ENCODE measurements at places on chromosomes 11 and 22. TPM values are rescaled to one million over a fixed set of nuclear protein-coding genes. Genes with fewer than 3 reads are reported as not detected.

The HORMAD2 gene
- not detected for total RNA-seq

The BATF2 gene
- 0.62 TPM for total RNA-seq

The LMO2 gene
- total RNA-seq = 15.1 TPM

The PRRG4 gene
- total RNA-seq = 0.09 TPM

The ART1 gene
- 5.7 TPM for total RNA-seq

DNA sequence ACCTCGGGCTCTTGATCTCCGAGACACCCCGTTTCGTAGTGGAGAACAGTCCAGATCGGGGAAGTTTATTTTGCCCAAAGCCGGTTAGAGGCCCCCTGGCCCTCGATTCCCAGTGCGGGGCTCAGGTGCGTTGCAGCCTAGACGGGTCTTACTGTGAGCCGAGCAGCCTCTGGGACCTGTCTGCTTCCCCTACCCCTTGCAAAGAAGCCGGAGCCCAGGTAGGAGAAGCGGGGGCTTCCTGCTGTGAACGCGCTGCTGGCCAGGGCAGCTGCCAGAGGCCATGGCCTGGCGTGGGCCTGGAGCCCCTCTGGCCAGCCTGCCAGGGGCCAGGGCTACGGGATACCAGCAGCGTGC is 621 bp downstream of the TSPO start:
- peak; percentile 29 for DNase-seq
- H3K4me3 ChIP-seq = peak overlapping the region; percentile 64
- H3K36me3 ChIP-seq = no peaks in the 10 kb centered on the region
- H3K27ac ChIP-seq = peak overlapping the region; percentile 70
- peaks cover 3% of the 10 kb centered on the region for H3K27me3 ChIP-seq

DNA sequence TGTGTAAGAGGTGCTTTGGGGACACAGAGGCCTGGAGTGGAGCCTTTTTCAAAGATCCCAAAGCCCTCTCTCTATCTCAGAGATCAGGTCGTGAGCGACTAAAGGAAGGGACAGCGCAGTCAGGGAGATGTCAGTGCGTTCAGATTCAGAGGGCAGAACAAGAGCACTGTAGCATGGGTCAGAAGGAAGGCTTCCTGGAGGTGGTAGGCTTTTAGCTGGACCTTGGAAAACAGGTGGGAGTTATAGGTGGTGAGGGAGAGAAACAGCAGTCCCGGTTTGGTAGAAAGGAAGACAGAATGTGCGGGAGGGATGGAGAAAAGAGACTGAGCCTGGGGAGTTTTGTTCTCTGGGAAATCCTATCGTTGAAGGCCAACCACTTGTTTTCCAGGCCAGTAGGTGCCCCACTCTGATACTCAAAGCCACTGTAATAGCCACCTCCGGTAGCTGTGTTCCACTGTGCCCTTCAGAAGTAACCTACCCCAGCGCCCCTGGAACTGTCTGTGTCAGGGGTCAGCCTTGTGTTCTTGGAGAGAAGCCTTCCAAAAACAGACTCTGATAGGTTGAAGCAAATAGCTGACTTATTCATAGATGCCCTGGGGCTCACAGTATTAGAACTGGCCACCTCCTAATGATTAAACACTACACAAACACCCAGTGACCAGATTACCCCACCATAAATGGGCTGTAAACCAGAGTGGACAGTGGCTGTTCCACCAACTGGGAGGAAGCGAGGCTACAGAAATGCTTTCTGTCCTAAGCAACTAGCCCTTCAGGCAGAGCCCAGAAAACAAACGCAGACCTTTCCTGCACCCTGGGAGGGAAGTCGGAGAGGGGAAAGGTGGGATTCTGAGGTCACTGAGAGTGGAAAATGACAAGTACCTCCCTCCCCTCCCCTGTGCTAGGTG is 157.7 kb downstream of the DBX1 start:
- no peak overlapping the region for H3K4me3 ChIP-seq
- no peak overlapping the region for H3K27ac ChIP-seq
- no peaks in the 10 kb centered on the region for H3K4me1 ChIP-seq

DNA sequence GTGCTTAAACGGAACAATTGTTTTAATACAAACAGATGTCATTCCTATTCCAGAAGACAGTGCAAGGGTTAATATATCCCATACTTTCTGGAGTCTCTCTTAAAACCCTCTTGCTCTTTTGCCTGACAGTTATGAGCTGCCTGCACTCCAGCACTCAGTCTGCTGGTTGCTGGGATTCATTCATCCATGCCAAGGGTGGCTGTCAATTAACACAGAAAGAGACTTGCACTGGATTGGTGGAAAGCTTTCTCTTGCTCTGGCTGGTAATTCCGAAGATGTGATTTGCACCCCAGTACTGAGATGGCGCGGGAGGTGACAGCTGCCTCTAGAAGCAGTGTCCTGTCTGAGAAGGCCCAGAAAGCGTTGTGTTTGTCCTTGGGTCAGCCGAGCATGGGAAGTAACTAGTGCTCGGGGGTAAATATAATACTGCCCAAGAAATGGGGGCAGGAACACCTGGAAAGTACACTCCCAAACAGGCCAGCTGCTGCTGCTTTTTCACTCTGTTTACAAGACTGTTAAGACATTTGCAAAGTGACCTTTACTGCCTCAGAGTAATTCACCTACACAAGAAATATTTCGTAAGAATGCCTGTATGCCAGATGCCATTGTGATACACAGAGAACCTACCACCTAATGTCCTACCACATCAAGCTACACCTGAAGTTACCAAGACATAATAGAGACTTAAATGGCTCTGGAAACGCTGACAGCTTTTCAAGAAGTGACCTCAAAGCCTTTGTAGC is 20.5 kb downstream of the SCUBE2 start:
- H3K27me3 ChIP-seq = no peaks in the 10 kb centered on the region
- H3K36me3 ChIP-seq = peaks cover 20% of the 10 kb centered on the region
- H3K27ac ChIP-seq = no peak overlapping the region
- no peak for DNase-seq

DNA sequence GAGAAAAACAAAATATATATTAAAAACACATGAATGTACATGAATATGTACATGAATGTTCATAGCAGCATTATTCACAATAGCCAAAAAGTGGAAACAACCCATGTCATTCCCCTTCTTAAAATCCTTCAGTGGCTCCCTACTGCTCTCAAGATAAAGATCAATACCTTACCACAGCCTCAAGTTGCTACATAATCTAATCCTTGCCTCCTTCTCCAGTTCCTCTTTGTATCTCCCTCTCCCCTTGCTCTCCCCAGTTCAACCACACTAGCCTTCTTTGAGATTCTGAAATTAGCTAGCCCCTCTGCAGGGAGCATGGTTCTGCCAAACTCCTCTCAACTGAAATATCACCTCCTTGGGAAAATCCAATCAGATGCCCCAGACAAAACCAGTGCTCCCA is 28.1 kb downstream of the MTMR2 start:
- no peaks in the 10 kb centered on the region for H3K4me1 ChIP-seq
- H3K36me3 ChIP-seq = no peaks in the 10 kb centered on the region
- no peak overlapping the region for H3K4me3 ChIP-seq
- H3K27ac ChIP-seq = no peak overlapping the region

DNA sequence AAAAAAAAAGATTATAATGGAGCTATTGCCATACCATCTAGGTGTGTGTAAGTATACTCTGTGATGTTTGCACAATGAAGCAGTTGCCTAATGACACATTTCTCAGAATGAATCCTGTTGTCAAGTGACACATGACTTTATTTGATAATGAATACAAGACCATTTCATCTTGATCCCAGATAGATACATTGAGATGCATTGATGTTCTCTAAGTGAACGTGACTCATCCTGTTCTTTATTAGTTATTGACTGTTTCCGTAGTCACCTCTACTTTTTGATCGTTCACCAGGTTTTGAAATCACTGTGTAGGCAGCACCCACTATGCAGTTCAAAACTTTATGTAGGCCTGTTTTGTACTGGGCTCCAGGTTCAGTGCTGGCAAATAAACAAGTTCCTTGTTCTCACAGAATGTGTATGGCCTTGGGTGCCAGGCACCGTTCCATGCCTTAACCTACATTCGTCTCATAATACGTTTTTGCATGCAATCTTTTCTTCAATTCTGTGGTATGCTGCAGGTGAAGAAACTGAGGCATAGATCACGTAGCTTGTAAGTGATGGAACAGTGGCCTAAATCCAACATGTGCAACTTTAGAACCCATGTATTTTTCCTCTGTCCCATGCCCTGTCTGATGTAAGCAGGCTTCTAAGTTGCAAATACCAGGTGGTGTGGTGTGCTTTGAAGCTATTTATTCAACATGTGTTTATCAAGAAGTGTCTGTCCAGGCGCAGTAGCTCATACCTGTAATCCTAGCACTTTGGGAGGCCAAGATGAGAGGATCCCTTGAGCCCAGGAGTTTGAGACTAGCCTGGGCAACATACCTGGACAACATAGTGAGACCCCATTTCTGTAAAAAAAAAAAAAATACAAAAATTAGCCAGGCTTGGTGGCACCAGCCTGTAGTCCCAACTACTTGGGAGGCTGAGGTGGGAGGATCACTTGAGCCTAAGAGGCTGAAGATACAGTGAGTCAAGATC is 10.4 kb downstream of the SREBF2 start:
- H3K36me3 ChIP-seq = peaks cover 28% of the 10 kb centered on the region
- peaks cover 12% of the 10 kb centered on the region for H3K4me1 ChIP-seq
- DNase-seq = no peak
- no peaks in the 10 kb centered on the region for H3K27me3 ChIP-seq

DNA sequence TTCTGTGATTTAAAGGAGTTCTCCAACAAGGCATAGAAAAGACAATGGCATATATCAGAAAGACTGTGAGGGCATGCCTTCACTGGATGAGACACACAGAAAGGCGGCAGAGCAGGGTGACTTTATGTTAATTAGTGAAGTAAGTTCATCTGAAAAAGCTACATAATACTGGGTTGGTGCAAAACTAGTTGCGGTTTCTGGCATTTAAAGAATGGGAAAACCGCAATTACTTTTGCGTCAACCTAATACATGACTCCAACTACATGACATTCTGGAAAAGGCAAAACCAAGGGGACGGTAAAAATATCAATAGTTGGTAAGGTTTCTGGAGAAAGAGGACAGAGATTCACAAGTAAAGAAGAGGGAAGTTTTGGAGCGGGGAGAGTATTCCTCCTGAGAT is 5.1 kb downstream of the RFPL1 start:
- H3K27me3 ChIP-seq = peaks cover 2% of the 10 kb centered on the region
- no peak overlapping the region for H3K27ac ChIP-seq
- DNase-seq = no peak
- no peaks in the 10 kb centered on the region for H3K36me3 ChIP-seq
